Stimulated activated CD4-positive, alpha-beta T cell treated with anti-CD3 and anti-CD28 coated beads, Interleukin-4, amount 100 ng/mL, for 48 hours (primary cell): ENCODE measurements at places on chromosomes 5 and 9.

- no peak for DNase-seq
These were observed 45.7 kb downstream of the DUSP1 start for GRCh38 chr5:172725273-172725672.

- no peak for DNase-seq
These were observed 99.3 kb upstream of the ZNF366 start for GRCh38 chr5:72606525-72606924.

DNA sequence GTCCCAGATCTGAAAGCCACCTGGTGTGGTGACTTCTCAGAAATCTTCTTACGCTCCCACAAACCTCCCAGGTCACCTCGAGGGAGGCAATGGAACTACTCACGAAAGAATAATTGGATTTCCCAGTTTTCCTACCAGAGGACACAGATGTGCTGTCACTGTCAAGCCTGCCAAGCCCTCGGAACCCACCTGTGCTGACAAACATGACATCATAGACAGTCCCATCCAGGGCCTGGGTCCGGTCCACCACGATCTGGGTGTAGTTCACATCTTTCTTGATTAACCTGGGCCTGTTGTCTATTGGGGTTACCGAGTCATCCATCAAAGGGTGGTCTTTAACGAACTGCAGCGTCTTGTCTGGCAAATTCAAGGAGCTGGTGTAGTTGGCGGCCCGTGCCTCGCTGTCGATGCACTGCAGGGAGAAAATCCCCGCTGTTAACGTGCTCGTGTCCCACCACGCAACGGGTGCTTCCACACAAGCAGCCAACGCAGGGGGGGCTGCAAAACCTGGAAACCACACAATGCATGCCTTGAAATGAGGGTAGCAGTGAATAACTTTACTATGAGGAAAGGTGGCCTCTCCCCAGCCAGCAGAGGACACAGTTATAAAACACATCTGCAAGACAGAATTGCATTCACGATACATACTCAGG, 69.0 kb downstream of the SECISBP2 start:
- no peak for DNase-seq

GRCh38 chr9:18474783-18475182, 830 bp downstream of the ADAMTSL1 start:
- no peak for DNase-seq

DNA sequence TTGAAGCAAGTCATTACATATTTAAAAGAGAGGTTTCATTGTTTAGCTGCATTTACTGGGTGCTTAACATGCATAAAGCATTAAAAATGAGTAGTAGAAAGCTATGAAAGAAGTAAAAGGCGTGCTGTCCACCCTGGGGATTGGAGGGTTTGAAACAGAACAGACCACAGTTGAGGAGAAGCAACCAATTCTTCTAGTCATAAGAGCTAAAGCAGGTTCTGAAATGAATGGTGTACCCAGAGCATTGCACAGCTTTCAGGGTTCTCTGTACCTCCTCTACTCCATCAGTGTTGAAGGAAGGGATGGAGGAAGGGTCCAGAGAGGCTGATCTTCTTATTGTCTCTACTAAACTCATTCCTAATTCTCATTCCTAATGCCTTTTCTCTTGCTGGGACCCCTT, 68.9 kb downstream of the SH3RF2 start:
- no peak for DNase-seq

DNA sequence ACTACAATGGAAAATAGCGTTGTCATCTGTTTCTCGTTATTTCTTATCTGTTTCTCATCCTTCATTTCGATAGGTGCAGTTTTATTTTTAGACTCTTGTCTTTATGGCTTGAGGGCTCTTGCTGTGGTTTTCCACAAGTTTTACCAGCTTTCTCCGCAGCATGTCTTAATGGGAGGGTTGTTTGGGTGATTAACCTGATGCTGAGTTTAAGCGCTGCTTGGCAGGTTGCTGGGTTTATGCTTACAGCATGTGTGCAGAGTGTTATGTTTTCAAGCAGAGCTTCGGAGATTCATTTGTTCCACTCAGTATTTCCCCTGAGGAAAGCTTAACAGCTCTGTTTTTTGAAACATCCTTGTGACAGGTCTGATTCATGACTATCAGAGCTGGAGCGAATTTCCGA, 154.0 kb downstream of the SLC12A2 start:
- DNase-seq, result no peak

GRCh38 chr9:35675732-35676392, 2.1 kb downstream of the CA9 start:
- DNase-seq, result no peak

GRCh38 chr5:175347027-175347426, 97.0 kb downstream of the DRD1 start:
- no peak for DNase-seq

DNA sequence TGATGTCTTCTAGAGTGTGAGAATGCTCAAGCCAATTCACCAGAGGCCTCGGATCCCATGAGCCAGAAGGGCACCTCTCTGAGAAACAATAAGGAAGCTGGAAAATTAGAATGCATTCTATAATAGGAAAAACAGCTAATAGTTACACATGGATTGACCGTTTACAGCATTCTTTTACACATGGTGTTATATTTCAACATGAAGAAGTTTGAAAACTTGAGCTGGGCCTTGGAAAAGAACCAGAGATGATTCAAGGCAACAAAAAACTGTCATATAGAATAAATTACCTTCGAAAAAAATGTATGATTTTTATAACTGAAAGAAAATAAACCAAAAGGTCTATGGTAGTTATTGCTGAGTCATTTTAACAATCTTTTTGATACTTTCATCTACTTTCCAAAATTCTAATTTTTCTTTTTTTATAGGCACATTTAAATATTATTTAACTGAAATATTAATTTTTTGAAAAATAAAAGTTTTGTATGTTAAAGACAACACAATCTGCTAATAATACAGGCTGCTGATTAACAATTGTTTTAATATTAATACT, 6.2 kb downstream of the SH3TC2 start:
- no peak for DNase-seq

DNA sequence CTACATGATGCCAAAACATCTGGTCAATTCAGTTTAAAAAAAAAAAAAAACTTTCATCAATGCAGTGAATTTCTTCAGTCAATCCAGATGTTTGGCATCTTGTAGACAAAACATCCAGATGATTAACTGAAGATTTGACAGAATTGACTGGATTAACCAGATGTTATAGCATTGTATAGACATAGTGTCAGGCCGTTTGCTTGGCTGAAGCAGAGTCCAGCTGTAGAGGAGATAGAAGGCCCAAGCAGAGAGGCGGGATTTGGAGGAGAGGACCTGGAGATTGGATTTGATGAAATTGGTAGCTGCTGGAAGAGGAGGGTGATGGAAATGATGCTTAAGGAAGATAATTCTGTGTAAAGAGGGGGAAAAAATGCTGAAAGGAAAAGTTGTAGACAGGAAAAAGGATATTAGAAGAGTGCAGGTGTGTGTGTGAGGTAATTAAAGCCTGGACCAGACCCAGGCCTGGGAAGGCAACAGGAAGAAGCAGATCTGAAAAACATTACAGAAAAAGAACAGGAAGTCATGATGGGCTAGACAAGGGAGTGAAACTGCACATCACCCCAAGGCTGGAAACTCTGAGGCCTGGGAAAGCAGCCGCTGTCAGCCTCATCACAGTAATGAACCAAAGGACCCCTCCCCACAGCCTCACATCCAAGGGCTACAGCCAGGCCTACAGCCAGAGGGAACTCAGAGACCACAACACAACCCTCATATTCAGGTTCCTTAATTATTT, 258.3 kb downstream of the CWC27 start:
- no peak for DNase-seq

DNA sequence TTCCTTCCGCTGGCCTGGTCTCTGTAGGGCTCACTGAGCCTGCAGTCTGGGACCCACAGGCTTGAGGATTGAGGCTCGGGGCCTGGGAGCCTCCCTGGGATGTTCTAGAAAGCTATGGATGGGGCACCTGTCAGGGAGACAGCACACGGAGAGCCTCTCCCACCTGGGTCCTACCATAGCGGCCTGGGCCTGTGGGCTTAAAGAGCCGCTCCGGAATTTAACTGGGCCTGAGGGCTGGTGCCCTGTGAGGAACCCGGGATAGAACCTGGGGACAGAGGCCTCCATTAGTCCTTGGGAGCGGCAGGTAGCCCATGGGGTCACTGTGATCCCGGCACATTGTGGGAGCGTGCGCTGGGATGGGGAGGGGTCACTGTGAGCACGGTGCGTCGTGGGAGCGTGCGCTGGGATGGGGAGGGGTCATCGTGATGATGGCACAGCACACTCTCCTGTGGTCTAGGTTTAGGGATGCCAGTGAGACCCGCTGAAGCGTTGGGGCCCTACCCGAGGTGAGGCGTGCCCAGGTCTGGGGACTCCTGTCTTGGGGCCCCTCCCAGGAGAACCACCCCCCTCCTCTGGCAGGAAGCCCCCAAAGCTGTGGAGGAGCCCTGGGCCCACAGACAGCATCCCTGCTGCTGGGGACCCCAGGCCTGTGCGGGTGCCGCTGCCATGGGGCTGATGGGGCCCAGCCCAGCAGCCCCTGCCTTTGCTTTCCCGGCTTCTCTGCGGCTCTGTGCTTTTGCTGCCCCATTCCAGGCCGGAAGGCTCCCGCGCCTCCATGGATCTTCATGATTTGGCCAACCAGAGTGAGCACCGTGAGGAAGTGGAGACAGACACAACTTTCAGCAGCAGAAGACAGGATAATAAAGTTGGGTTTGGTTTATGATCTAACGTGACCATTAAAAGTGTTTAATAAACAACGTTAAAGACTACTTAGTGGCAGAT, 3.4 kb upstream of the CEP72 start:
- no peak for DNase-seq

DNA sequence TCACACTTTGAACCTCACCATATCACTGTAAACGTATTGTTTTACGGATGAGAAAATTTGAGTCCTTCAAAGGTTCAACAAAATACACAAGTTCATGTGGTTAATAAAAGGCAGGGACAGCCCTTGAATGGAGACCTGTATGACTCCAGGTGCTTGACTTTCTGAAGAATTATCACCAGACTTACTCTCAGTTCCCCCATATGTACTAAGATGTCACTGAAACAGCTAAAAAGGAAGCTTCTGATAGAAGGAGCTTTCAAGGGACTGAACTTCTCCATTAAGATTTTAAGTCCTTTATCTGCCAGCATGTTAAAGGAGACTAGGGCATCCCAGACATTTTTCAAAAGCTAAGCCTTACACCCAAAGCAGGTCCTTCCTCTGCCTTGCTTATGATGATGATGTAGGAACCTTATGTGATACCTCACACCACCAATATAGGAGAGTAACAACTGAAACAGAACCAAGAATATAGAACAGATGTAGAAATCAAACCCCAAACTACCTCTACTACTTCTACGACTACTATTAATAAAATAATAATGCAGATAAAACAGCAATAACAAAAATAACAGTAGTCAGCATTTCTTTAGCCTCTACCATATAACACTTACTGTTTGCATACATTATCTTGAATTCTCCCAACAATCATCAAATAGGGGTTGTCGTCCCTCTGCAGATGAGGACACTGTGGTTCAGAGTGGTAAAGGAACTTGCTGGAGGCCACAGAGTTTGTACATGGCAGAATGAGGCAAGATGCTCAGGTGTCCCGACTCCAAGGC, 273.9 kb downstream of the ELAVL2 start:
- DNase-seq, result no peak

- DNase-seq, result no peak
These were observed 4.4 kb downstream of the RAPGEF1 start for GRCh38 chr9:131735238-131736128.

DNA sequence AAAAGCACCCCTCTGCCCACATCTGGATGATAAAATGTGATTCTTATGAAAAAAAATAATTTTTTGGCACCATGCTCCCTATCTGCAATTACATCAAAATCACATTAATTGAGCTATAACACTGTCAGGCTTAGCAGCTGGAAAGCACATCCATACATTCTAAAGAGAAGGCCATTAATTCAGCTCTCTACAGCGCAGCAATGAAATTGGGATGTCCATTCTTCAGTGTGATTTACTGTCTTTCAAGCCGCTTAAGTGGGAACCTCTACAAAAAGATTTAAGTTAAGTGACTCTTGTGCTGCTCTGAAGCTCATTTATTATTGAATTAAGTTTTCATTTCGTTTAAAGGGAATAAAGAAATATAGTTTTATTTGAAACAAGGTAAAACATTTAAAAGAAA, 171.3 kb downstream of the EBF1 start:
- no peak for DNase-seq

- no peak for DNase-seq
These were observed 271.1 kb upstream of the MVB12B start for GRCh38 chr9:126055381-126055985.

DNA sequence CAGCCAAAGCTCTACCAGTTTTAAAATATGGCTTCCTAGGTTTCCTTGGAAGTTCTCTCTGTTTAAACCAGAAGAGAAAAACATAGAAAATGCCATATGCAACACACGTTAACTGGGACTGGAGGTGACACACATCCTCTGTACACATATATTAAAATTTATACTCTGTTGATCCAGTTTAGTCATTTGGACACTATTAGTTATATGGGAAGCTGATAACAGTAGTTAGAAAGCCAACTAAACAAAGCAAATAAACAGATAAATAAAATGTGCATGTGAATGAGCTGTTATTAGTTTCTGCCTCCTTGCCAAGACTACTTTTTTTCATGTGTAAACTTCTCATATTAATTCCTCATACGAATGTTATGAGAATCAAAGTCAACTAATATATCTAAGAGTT, 1249.2 kb upstream of the CDH6 start:
- DNase-seq, result no peak

DNA sequence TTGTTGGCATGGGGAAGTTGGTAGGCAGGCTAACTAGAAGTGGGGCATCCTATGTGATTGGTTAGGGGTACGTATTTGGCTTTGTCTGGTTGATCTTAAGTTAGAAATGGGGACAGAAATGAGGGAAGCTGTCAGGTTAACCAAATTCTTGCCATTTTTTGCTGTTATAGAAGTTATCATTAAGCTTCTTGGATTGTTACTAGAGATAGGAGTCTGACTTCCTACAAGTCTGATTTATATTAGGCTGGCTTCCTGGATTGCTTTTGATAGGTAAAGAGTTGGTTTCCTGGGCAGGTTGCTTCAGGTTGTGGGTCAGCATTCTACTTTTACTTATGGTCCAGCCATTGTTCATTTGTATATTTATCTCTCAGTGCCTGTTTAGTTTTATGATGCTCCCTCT, 216.9 kb downstream of the TLE4 start:
- no peak for DNase-seq

GRCh38 chr9:126738553-126738952, 66.3 kb upstream of the ZBTB43 start:
- no peak for DNase-seq

- no peak for DNase-seq
These were observed 38.1 kb downstream of the LIFR start for GRCh38 chr5:38518341-38518740.

DNA sequence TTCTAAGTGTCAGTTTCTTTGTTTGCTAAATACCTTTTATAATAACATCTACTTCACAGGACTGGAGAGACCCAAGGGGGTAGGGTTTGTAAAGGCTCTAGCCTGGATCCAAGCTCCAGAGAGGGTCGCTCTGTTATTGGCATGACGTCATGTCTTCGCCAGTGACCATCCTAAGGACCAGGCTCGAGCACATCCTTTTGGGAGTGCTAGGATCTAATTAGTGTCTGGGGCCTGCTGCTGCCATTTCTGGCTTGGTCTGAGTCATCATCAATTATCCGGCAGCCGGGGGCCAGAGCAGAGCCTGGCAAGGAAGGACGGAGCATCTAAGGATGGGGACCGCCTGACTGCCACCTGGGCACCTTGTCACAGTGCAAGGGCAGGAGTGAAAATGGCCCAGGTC, 153.0 kb downstream of the NSG2 start:
- no peak for DNase-seq
